ENCODE measurements at places on chromosomes 12 and 14.

- no peak for DNase-seq
These were observed 298.1 kb upstream of the CLEC14A start for GRCh38 chr14:38554026-38554425.

DNA sequence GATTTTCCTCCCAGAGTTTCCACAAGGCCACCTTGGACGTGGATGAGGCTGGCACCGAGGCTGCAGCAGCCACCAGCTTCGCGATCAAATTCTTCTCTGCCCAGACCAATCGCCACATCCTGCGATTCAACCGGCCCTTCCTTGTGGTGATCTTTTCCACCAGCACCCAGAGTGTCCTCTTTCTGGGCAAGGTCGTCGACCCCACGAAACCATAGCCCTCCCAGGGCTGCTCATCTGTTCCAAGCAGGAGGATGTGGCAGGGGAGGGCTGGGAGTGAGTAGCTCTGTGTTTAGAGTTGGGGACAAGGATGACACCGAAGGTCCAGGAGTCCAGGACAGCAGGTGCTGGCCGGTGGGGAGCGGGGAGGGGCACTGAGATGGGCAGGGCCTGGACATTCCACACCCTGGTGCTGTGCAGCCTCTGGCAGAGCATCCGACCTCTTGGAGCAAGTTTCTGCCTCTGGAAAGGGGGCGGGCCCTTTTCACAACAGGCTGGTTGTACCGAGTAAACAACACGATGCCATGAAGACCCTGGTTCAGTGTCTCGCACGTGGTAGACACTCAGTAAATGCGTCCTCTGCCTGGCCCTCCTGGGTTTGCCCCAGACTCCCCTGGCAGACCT is 8.2 kb downstream of the SERPINA4 start:
- no peak for DNase-seq

GRCh38 chr14:37508503-37508902 is 86.5 kb downstream of the FOXA1 start:
- no peak for DNase-seq

DNA sequence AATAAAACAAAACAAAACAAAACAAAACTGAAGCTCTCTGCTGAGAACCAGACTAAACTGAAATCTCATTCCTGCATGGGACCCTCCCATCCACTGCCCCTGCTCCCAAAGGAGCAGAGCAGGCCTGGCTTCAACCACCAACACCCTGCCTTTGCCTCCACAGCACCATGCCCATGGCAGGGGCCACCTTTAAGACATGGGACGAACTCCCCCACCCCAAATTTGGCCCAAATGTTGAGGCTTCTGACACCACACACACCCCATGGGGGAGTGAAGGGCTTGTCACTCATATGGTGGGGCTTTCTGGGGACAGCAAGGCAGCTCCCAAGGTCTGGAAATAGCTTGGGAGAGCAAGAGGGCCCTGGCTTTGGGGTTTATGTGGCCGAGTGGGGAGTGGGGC is 177.2 kb downstream of the KIF26A start:
- DNase-seq: no peak

- no peak for DNase-seq
These were observed 21.5 kb downstream of the EP400 start for GRCh38 chr12:131971226-131971625.

- DNase-seq: no peak
These were observed 22.2 kb upstream of the PRMT8 start for GRCh38 chr12:3468836-3469235.

DNA sequence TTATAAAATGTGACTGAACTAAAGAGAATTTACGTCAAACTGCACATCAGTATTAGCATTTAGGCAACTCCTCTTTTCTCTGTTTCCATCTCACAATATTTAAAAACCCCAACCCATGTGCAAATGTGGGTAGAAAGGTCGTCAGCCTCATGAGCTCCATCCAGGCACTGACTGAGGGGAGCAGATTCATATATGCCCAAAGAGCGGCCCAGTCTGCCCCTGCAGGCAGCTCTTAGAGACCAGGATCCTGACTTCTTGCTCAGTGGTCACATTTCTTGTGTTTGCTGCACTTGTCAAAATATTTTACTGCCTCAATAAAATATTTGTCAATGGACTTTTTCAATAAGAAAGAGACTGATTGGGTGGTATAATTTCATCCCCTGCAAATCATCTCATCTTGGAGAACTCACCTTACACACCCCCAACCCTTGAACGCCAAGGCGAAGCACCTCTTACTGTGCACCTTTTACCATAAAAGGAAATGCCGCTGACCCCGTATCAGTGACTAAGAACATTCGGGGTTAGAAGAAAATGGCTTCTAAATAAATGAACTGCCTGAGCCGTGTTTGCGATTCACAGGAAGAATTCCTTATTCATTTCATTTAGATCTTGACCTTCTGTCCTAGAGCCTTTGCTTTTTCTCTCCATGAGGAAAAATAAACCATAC is 418.8 kb downstream of the BCL11B start:
- no peak for DNase-seq

- DNase-seq: no peak
These were observed 301.7 kb downstream of the KCNH5 start for GRCh38 chr14:62743560-62743959.

GRCh38 chr14:54102051-54102456 is 145.4 kb upstream of the BMP4 start:
- DNase-seq: no peak

DNA sequence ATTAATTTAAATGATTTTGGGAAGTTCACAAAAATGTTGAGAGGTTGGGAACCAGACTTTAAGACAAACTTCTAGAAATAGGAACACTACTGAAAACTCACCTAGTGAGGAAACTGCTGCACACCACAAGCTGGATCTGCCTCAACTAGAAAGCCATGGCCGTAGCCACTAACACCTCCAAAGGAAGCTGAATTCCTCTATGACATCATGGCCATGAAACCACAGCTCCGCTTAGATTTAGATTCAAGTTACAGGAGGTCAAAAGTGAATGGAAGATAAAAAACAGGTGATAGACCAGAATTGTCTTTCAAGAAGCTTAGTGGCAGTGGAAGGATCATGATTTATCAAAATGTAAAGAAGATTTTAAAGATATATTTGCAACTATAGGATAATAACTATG is 208.8 kb upstream of the ALG10 start:
- no peak for DNase-seq

DNA sequence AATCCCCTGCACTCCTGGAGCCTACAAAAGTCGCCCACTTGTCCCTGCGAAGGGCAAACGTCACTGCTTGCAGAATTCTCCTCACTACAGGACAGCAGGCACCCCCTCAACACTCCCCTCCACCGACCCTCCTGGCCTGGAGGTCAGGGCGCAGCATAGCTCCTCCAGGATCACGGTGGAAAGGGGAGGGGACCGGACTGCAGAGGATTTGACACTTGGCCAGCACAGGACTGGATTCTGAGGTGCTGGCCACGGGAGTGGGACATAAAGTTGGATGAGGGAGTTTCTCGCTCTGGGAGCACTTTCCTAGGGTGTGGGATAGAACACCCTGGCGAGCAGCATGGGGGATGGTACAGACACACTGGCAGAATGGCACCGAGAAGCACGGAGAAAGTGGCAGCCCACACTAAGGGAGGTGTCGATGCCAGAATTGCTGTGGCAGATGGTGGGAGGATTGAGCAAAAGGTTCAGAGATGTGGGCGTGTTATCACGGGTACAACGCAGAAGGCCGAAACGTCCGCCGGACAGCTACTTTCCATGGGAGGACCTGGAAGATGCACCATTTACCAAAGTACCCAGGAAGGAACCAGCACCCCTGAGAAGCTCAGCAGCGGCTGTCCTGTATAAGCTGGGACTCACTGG is 51.4 kb upstream of the DIO3 start:
- no peak for DNase-seq
